ENCODE measurements at places on chromosomes 5 and 9.

DNA sequence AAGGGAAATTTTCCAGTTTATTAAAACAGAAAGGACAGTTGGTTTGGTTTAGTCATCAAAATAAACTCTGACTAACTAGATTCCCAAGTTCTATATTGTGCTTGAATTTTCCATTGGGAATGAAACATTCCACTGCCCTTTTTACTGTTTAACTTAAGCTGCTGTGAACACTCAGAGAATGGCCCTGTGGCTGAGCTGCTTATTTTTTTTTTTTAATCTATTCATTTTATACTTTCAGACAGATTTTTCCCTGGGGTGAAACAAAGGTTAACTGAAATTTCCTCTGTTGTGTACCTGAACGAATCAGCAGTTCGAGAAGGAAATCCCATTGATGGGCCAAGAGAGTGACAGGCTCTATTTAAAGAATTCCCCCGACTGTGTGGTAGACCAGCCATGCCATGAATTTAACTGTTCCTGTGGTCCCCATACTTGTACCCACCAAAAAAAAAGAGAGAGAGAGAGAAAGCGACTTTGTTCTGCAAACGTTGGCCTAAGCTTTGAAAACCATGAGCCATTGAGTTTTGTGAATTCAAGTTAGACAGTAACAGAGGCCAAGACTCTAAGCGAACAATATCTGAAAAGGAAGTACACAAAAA lies 138.7 kb upstream of the GRHPR start:
- peak; percentile 38 for DNase-seq

DNA sequence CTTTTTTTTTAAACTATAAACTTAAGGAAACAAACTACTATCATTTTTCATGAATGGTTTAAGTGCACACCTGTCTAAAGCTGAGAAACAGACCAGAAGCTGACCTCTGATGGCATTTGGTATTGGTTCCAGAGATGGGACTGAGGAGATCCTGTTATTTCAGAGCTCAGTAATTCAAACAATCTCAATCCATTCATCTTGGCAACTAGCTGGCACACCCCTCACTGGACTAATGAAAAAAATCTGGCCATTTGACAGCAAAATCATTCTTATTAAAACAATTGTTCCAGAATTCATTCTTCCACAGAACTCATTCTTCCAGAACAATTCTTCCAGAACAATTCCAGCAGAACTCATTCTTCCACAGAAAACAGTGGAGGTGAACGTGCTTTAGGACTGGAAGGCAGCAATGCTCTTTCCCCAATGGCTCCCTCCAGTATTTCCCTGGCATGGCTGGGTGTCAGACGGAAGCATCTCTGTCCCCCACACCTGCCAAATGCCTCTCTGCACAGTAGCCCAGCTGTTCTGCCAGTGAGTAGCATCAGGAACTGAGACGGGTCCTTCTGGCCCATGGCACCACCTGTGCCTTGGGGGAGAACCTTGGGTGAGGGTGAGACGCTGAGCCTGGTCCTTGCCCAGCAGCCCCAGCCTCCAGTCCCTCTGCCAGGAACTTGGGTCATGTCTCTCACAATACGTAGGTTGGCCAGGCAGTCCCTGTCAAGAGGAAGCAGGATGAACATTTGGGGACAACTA lies 87.5 kb upstream of the EQTN start:
- no peak for DNase-seq

GRCh38 chr5:79547429-79547822 lies 33.5 kb upstream of the HOMER1 start:
- DNase-seq: no peak

GRCh38 chr9:133403766-133404453 lies 13.9 kb downstream of the REXO4 start:
- DNase-seq: peak; percentile 54

GRCh38 chr5:178450121-178451028 lies 139.8 kb downstream of the COL23A1 start:
- no peak for DNase-seq

DNA sequence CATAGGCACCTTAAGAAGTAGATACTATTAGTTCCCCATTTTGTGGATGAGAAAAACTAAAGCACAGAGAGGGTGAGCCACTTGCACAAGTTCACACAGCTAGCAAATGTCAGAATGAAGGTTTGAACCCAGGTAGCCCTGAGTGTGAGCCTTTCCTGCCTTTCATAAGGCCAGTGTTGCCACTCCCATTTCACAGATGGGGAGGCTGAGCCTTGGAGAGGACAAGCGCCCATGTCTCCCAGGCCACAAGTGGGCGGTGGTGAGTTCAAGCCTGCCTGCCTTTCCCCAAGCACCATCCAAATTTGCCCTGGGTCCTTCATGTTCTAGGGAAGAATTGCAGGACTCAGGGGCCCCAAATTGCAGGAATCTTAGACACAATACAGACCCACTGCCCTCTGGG lies 50.6 kb downstream of the LHX2 start:
- DNase-seq: no peak

- no peak for DNase-seq
Observed at GRCh38 chr9:116383936-116384335, 230.3 kb downstream of the PAPPA start.

DNA sequence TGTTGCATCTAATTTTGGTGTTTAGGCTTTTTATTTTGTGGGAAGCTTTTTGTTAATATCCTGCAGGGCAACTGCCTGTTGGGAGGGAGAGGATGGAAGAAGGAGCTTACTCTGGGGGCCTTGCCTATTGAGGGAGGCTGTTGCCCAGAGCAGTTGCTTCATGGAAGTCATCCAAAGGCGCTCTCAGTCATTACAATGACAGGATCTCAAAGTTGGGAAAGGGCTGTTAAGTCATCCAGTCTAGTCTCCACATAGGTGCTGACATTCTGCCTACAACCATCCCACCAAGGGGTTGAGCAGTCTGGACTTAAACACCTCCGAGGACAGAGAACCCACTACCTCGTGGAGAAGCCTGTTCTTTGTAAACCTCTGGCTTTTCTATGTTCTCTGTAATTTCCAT lies 13.2 kb downstream of the SAP30L start:
- DNase-seq: no peak

GRCh38 chr5:102750151-102750834 lies 4.8 kb upstream of the PAM start:
- DNase-seq: no peak

DNA sequence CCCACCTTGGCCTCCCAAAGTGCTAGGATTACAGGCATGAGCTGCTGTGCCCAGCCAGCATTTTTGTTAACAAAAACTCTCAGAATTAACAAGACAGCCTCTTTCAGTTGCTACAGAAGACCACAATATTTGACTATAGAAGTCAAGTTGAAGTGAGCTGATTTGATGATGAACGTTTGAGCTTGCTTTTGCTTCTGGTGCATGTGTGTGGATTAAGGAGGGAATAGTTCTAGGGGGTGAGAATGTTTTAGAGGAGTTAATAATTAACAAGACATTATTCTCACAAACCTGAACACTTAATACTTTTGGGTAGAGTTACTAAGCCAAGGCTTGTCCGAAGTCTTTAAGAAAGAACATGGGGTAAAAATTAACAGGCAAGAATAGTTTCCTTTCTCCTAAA lies 191.6 kb downstream of the TENT4A start:
- DNase-seq: no peak

GRCh38 chr9:91162784-91163443 lies 198.8 kb downstream of the AUH start:
- no peak for DNase-seq

- no peak for DNase-seq
Observed at GRCh38 chr9:114574438-114574837, 13.1 kb upstream of the ATP6V1G1 start.

DNA sequence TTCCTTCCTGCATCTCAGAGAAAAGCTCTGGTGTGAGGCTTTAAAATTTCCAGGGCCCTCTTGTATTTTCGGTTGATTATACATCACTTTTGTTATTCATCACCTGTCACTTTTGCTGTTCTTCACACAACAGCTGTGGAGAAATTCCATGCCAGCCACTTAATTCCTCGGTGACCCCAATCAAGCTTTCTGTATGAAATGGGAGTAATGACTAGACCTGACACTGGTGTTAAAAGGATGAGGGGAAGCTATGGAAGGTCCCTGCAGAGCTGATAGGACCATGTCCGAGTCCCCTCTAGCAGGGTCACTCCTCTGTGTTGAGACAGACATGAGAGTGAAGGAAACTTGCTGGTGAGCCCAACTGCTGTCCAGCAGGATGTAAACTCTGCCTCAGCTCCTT lies 59.7 kb downstream of the GPR21 start:
- no peak for DNase-seq

GRCh38 chr5:148910686-148911361 lies 84.4 kb downstream of the ADRB2 start:
- DNase-seq: peak; percentile 65

GRCh38 chr5:172412724-172413286 lies 41.5 kb downstream of the SH3PXD2B start:
- peak; percentile 80 for DNase-seq
